Kidney capillary endothelial cell (primary cell): ENCODE measurements at places on chromosomes 1 and 21.

DNA sequence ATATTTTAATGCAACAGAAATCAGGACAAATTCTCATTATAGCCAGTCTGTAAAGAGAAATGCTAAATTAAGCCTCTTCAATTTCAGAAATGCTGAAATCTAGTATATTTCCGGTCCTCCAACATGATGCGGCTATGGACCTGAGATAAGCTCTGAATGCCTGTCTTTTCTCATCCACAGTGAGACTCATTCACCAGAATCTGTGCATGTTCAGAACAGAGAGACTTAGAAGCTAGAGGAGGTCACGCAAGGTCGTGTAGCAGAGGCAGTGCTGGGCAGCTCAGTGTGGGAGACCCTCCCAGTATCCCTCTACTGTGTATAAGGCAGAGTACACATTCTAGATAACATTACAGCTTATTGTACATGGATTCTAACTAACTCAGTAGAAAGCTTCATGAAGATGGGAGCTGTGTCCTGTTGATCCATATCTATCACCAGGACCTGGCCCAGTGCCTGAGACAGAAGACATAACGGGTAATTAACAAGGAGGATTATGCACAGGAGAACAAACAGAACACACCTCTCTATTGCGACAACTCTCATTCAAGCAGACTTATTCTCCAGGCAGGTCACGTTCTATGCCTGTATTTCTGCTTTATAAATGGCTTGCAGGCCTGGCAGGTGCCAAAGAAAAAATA lies 97.0 kb upstream of the COA6 start:
- no peak for DNase-seq

GRCh38 chr1:205711105-205712048 lies 31.1 kb upstream of the SLC45A3 start:
- peak; percentile 81 for DNase-seq

DNA sequence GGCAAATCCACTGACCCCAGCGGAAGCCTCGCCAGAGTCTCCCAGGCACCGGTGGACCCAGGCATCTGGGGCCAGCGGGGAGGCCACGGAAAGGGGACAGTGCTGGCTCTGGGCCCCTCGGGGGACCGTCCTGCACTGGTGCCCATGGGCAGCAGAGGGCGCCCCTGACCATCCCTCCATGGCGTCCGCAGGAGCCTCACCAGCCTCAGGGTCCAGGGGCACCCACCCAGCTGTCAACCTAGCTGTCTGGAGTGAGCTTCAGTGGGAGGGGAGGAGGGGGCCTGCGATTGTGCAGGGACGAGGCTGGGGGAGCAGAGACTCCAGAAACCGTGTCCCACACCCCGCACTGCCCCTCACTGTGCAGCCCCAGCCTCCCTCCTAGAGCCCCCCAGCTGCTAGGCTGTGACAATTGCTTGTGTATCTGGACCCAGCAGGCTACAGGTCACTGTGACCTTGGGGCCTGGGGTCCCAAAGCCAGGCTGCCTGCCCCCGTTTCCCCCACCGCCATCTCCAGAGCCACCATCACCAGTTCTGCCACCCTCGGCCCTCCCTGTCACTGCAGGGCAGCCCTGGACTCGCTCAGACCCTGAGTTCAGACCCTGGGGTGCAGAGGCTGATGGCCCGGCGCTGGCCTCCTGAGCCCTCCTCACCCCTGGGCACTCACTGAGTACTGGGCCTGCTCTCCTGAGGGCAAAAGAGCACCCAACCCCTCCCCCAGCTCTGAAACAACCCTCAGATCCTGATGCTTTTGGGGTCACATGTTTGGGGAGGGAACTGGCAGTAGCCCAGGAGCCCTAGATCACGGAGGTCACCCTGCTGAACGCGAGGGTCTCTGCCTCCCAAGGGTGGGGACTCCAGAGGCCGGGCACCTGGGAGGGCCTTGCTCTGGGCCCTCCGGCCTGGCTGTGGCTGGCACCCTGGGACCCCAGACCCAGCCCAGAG lies 10.6 kb upstream of the COL6A1 start:
- peak; percentile 57 for DNase-seq

- no peak for DNase-seq
These were observed 29.4 kb upstream of the SSX2IP start for GRCh38 chr1:84719543-84720217.

GRCh38 chr1:107436552-107437241 lies 295.9 kb downstream of the NTNG1 start:
- DNase-seq: no peak

GRCh38 chr21:45880097-45881068 lies 101.2 kb upstream of the COL6A1 start:
- DNase-seq: peak; percentile 64

GRCh38 chr21:32299695-32300094 lies 1.0 kb downstream of the MRAP start:
- no peak for DNase-seq
